ENCODE measurements at places on chromosomes 6 and 20. TPM values are rescaled to one million over a fixed set of nuclear protein-coding genes. Genes with fewer than 3 reads are reported as not detected.

The VWA7 gene
- polyA plus RNA-seq = 0.25 TPM

The EDN1 gene
- polyA plus RNA-seq = 27.5 TPM

The TREML4 gene
- polyA plus RNA-seq = not detected

The HFE gene
- polyA plus RNA-seq = 5.1 TPM

The TMEM74B gene
- 0.17 TPM for polyA plus RNA-seq

The GTF2H4 gene
- polyA plus RNA-seq = 38.8 TPM

The PDE10A gene
- not detected for polyA plus RNA-seq

GRCh38 chr20:20411402-20411801 is 43.5 kb downstream of the INSM1 start:
- no peak for DNase-seq

GRCh38 chr6:1611572-1612298 is 2.0 kb downstream of the FOXC1 start:
- DNase-seq = no peak

GRCh38 chr6:19906171-19906570 is 69.0 kb downstream of the ID4 start:
- DNase-seq = no peak

- DNase-seq = no peak
Observed at GRCh38 chr20:4441191-4441590, 280.5 kb upstream of the PRND start.

DNA sequence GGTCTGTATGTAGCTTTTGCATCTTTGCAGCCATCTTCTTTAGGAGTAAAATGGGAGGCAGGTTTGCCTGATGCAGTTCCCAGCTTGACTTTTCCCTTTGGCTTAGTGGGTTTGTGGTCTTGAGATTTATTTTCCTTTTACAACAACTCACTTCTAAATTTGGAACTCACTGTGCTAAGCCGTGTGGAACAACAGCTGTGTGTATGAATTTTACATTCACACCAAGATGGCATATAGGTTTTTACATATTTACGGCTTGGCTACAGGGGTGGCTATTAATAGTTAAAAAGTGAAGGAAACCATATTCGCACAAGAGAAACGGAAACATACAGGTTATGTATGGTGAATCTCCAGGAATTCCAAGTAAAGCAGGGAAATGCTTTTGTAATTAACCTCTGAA is 2.5 kb downstream of the TTLL2 start:
- no peak for DNase-seq

DNA sequence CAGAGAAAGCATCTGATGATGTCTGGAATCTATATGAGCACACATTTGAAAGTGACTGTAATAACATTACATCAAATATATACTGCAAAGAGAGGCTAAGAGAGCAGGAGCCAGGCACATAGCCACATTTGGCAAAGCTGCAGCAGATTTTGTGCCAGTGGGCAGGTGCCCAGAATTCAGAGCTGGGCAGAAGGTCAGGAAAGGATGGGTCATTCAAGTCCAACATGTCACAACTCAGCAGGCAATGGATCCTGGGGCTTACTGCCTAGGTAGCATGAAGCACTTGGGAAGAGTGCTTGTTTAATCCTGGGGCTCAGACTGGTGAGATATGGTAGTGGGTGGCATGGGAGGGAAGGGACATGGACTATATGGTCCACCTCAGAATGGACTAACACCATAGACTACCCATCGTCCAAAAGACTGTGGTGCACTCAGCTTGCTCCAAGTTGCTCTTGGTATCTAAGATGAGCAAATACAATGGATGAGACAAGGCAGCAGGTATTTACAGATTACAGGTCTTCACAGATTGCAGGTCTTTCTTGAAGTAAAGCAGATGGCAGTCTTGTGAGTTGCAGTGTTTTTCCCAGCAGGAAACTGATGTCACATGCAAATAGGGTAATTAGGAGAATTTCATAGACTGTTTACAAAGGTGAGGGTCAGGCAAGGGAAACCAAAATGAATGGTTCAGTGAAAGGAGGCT is 31.2 kb upstream of the SHLD1 start:
- DNase-seq = no peak

DNA sequence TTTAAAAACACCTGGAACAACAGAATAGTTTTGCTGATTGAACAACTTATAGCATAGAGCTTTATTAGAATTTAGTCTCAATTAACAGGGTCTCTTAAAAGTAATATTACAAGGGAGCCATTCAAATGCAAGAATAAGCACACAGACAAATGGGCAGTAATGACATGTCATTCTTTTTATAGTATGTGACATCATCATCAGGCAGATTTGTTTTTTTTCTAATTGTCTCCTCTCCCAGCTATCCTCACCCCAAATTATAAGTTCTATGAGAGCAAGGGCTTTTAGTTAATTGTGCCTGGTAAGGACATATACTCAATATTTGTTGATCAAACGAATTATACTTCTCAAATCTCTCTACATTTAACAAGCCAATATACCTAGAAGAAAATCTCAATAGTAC is 11.0 kb downstream of the PGM3 start:
- DNase-seq = no peak

DNA sequence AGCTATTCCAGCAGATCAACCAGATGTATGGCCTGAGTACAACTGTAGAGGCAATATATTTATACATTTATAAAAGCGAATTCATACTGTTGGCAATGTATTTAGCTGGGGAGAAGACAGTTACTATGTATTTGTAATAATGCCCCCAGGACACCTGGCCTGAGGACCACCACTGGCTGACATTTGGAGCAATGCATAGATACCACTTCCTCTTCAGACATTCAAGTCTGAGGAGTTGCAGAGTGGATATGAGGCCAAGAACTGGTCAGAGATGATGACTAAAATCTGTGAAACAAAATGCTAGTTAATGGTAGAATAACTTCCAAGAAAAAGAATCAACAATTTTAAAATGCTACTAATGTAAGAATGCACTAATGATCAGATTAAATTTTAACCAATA is 462.3 kb downstream of the CDC5L start:
- DNase-seq = no peak

- DNase-seq = no peak
Observed at GRCh38 chr20:57779401-57780003, 69.7 kb upstream of the PMEPA1 start.

DNA sequence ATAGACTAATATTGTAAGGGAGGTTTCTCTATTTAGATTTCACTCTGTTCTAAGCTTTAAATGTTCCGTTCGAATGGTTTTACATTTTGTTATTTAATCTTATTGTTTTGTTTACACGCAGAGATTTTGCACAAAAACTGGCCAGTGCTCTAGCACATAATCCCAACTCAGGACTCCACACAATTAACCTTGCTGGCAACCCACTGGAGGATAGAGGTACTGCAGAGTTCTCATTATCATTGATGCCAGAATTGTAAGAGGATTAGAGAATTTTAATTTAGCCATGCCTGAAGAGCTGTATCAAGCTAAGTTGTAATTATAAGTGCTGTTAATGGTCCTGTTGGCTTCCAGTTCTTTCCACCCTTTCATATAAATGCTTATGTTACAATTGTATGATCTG is 179.7 kb upstream of the SCGN start:
- no peak for DNase-seq

DNA sequence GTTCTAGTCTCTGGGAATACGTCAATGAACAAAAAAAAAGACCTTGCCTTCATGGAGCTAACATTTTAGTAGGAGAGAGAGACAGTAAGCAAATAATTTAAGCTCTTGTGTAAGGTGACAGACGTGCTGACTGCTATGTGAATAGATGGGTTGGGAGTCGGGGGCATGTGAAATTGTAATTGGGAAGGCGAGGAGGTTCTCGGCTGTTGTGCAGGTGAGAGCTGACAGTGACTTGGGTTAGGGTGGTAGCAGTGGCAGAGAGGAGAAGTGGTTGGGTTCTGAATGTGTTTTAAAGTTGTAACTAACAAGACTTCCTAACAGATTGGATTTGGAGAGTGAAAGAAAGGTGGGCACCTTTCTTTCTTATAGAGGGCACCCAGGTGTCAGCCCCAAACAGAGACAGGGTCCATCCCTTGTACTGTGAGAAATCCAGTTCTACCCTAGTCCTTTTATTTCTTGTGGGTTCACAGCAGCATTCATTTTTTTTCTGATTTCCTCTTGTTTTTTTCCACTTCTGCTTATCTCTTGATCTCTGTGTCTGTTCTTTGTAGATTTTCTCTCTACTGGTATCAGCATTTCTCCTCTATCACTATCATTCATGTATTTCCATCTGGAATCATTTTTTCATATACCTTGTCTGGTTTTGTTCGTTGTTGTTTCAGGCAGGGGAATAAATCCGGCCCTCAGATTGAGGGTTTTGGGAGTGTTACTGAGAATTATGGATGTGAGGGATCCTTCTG is 15.4 kb upstream of the MYLK2 start:
- DNase-seq = no peak

DNA sequence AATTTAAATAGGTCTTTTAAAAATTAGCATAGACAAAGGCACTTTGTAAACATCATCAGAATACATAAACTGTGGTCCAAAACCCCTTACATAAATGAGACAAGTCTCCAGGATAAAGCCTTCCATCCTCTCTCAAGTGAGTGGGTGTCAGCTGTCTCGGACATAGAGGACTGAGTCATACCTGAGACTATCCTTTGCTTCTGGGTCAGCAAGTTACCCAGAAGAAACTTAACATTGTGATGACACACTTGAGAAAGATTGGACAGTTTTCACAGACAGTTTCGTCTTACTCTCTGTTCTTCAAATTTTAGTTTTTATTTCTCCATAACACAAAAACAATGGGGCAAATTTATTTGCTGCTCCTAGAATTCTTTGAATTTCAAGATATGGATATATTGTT is 838.0 kb downstream of the DHX35 start:
- no peak for DNase-seq

- DNase-seq = no peak
Observed at GRCh38 chr6:70082830-70083229, 216.5 kb downstream of the COL19A1 start.

DNA sequence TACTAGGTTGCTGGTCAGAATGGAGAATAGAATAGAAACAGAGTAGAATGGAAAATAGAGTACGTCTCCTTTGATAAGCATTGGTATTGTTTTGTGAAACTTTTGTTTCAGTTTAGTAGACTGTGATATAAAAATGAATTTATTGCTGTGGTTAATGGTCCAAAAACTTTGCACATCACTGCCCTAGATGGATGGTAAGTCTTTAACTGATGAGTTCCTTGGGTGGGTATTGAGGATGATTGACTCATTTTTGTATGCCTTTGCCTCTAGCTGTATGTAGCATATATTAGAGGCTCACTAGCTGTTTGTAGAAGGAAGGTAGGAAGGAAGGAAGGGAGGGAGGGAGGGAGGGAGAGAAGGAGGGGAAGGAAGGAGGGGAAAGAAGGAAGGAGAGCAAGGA is 48.3 kb downstream of the ZDHHC14 start:
- no peak for DNase-seq

GRCh38 chr6:52576054-52576391 is 837 bp downstream of the TRAM2 start:
- DNase-seq = no peak

DNA sequence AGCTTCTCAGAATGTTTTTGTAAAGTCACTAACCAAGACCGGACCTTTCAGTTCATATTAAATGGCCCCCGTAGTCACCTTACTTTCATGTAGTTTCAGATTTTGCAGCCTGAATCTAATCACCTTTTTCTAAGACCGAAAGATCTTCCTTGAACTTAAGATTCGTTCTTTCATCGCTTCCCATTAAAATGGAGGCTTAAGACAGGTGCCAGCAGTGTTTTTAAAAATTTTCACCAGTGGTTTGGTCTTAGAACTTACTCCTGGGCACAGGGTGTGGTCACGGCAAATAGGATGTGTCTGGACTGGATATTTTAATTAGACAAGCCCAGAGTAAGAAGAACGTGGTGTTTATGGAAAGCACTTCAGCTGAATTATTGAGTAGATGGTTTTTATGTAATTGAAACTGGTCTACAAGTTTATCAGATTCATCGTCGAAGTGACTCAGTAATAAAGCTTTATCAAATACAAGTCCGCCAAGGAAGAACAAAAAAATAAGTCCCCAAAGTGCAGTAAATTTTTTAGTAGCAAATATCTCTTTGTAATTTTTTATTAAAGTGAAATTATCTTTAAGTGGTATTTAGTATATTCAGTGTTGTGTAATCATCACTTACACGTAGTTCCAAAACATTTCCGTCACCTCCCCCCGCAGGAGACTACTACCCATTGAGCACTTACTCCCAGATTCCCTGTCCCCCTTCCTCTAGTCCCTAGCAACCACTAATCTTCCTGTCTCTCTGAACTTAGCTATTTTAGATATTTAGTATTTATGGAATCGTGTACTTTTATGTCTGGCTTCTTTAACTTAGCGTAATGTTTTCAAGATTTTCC is 868 bp downstream of the SRSF3 start:
- no peak for DNase-seq

DNA sequence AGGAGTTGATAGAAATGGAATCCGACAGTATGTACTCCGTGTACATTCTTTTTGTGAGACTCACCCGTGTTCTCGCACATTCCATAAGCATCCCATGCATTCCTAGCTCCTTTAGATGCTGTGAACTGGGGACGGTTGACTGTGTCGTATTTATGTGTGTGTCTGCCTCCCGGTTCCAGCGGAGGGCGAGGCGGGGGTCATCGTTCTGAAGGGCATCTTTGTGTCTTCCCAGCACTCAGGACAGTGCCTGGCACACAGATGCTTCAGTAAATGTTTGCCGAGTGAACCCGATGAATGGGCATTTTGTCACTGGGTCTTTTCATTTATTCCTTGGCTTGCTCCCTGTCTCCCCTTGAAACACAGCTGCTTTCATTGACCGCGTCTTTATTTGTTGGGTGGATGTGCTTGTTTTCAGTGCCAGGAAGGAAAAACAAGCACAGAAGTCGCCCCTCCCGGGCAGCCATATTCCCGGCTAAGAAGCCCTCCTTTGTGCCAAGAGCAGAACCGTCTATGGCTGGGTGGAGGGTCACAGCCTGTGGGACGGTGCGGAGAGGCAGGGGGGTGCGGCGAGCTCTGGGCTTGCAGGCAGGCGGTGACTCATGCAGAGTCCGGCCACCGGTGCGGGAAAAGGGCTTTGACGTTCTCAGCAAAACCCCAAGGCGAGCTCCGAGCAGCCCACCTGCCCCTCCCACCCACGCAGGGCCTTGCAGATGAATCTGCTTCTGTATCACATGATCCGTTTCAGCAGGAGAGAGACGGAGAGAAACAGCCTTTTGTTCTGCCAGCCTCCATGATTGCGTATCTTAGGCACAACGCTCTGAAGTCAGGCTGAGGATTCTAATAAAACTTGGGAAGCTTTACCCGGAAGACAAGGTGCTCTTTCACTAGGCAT is 11.2 kb upstream of the PSMG4 start:
- peak; percentile 33 for DNase-seq
